Stimulated activated CD4-positive, alpha-beta T cell treated with anti-CD3 and anti-CD28 coated beads, Interleukin-4, amount 100 ng/mL, for 24 hours (primary cell): ENCODE measurements at places on chromosomes 4 and X.

DNA sequence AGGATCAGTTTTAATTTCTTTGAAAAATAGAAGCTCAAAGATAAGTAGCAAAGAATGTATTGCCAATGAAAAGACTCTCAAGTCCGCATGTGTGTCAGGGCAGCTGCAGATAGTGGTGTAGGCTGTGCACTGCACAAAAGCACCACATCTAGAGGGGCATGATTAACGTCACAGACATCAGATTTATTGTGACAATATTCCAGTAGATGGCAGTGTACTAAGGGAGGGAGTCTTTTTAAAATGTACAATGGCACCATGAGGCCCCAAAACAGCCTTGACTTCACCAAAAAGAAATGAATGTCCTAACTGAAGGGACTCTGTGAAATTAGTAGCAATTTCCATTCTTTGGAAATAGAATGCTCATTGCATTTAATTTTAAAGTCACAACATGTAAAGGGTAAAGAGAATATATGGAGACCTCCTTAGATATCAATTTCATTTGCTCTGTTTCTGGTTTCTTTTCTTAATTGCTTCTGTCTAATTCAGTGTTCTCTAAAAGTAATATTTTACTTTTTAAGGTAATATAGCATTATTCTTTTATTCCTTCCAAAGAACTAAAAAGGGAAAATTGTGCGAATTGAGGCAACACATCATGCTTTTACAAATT lies 98.4 kb downstream of the ZNF827 start:
- DNase-seq = peak; percentile 13

- DNase-seq = no peak
These were observed 6.6 kb downstream of the IBSP start for GRCh38 chr4:87805971-87806370.

DNA sequence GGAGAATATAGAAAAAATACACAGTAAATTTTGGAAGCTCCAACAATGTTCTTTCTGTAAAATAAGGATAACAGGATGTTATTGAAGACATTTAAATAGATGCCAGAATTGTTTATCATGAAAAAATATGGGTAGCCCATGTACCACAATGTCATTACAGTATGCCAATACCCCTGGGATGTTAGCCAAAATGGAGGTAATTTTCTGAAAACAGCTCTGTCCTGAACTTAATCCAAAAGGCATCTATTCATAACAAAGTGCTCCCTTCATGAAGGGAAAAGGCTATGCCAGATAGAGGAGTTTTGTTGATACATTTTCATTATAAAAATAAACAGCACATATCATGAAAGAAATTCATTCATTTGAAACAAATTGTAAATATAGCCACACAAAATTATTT lies 1902.6 kb upstream of the AGA start:
- DNase-seq = no peak

DNA sequence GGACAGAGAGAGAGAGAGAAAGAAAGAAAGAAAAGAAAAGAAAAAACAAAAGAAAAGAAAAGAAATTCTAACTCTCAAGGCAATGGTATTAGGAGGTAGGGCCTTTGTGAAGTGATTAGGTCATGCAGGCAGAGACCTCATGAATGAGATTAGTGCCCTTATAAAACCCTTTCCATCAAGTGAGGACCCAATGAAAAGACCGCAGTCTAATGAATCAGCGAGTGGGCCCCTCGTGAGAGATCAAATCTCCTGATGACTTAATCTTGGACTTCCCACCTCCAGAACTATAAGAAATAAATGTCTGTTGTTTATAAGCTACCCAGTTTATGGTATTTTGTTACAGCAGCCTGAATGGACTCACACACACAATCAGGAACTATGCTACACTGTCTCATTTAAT lies 16.9 kb downstream of the AASDH start:
- no peak for DNase-seq

- no peak for DNase-seq
These were observed 380.1 kb downstream of the GASK1B start for GRCh38 chr4:157792716-157793115.

GRCh38 chr4:1866189-1866661 lies 5.0 kb upstream of the NSD2 start:
- DNase-seq = no peak

DNA sequence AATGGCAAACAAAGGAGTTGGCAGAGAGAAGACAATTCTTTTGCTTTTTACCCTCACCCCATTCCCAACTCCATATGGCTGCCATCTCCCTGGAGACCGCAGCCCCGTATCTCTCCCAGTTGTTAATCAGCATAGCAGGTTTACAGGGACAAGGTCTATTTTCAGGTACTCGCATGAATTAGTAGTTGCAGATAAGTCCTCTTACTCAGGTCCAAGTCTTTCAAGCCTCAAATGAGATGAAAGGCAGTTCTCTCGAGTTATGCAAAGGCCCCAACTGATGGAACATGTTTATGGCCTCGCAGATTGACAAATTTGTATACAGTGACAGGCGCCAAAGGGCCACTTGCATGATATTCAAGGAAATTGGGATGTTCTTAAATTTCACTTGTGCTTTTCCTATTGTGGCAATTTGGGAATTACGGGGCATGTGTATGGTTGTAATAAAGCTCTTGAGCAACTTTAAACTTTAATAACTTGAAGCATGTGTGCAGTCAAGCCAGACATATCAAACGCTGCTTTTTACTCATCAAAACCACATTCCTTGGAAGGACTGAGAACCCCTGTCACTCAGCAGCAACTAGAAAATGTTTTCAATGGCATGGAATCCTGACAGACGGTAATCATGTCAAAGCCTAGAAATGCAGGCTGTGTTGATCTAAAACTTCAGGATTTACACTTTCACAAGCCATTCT lies 45.1 kb downstream of the KDR start:
- no peak for DNase-seq

DNA sequence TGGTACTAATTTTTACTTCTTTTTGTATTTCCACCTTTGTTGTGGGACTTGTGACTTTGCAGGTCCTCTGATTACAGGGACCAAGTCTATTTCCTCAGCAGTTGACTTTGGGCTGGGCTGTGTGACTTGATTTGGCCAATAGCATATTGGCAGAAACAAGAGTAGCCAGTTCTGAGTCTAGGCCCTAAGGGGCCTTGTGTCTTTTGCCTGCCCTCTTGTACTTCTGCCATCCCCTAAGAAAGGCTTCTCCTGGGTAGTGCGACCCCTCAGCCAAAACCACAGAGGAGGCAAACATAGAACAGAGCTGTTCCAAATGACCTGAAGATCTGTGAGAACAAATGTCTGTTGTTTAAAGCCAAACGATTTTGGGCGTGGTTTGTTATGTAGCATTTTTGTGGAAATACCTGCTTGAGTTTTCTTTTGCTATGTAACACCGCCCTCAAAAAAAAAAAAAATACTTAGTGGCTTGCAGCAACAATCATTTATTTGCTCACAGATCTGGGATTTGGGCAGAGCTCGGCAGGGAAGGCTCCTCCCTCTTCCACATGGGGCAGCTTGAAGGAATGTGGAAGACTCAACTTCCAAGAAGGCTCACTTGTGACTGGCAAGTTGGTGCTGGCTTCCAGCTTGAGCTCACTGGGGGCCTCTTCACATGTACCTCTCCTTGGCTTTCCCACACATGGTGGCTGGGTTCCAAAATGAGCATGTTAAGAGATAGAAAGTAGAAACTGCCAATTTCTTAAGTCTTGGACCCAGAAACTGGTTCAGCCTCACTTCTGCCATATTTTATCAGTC lies 423.0 kb upstream of the CNKSR2 start:
- DNase-seq = no peak

GRCh38 chr4:144399927-144400326 lies 246.0 kb upstream of the HHIP start:
- DNase-seq = no peak

DNA sequence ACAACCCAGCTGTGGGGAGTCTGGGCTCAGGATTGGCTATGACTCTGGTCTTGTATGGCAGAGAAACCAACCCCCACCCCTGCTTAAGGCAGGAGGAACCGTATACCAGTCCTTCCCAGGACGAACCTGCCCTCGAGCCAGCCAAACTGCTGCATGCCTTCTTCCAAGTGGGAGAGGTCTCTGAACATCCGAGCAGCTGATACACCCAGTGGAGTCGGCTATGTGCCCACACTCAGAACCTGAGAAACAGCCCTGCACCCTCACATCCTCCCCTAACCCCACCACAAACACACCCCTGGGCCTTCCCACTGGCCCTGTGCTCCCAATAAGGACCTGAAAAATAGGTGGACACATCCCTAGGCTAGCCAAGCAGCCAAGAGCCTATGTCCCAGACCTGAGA lies 21.8 kb downstream of the C4orf33 start:
- DNase-seq = no peak
